B cell (primary cell): ENCODE measurements at places on chromosomes 6 and 20. TPM values are rescaled to one million over a fixed set of nuclear protein-coding genes. Genes with fewer than 3 reads are reported as not detected.

Gene C6orf15
- not detected in 2 replicates for total RNA-seq

Gene LPA
- not detected in 2 replicates for total RNA-seq

Gene KCNG1
- 16.9 and 20.3 TPM in 2 replicates for total RNA-seq

Gene CD40
- 206 and 210 TPM in 2 replicates for total RNA-seq

Gene MEI4
- total RNA-seq, result not detected in 2 replicates

Gene FRMD1
- not detected in 2 replicates for total RNA-seq

Gene POPDC3
- not detected in 2 replicates for total RNA-seq

Gene PGC
- not detected in 2 replicates for total RNA-seq

Gene SLC4A11
- 1.6 and 2.7 TPM in 2 replicates for total RNA-seq

Gene BMP6
- total RNA-seq, result 2.2 and 2.9 TPM in 2 replicates

Gene MUC22
- total RNA-seq, result not detected in 2 replicates

Gene GMDS
- 16.4 and 22.5 TPM in 2 replicates for total RNA-seq

Gene ZNF341
- 9.1 and 9.9 TPM in 2 replicates for total RNA-seq

Gene HEBP2
- 35.1 and 40.7 TPM in 2 replicates for total RNA-seq

Gene SMLR1
- total RNA-seq, result not detected in 2 replicates

Gene GRM4
- total RNA-seq, result not detected in 2 replicates

Gene KCNQ2
- total RNA-seq, result 0.12 and 0.49 TPM in 2 replicates

Gene CENPQ
- total RNA-seq, result 6.6 and 7.5 TPM in 2 replicates

Gene TRIM15
- total RNA-seq, result not detected in 2 replicates

Gene TAGAP
- 167 and 171 TPM in 2 replicates for total RNA-seq

Gene TDRD6
- not detected in 2 replicates for total RNA-seq

Gene RAD21L1
- total RNA-seq, result not detected in 2 replicates

Gene SYNDIG1
- not detected in 2 replicates for total RNA-seq

Gene MUC21
- not detected in 2 replicates for total RNA-seq

Gene EIF6
- total RNA-seq, result 74.0 and 81.2 TPM in 2 replicates

Gene FAM83B
- not detected in 2 replicates for total RNA-seq

Gene TRIM31
- total RNA-seq, result not detected in 2 replicates

Gene HTR1B
- not detected in 2 replicates for total RNA-seq

Gene DYNLT1
- total RNA-seq, result 34.8 and 38.5 TPM in 2 replicates

Gene CNR1
- 20.4 and 28.9 TPM in 2 replicates for total RNA-seq

Gene BPIFB4
- total RNA-seq, result not detected in 2 replicates

Gene MROH8
- 4.6 and 6.3 TPM in 2 replicates for total RNA-seq
